ENCODE measurements at places on chromosomes 12 and 14.

DNA sequence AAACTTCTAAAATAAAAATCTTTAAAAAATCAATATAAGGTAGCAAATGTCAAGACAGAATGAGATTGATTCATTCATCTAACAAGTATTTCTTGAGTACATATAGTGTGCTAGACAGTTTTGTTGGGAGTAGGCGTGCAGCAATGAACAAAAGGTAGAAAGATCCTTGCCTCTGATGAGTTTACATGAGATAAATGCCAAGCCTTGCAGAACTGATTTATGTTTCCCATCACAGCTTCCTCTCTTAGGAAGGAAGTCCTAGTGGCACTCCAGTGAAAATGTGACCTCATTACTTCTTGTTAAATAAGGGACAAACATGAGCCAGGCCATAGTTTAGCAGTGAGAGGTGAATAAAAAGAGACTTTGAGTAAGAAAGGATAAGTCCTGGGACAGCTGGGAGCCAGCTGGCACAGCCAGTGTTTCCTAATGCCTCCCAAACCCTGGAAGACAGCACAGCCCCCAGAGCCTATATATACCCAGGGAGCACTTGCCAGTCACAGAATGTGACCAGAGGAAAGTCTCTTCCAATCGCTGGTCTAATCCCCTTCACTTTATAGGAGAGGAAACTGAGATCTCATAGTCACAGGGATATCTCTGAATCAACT, 4.7 kb upstream of the COCH start:
- no peak for DNase-seq

- no peak for DNase-seq
Measured at GRCh38 chr14:85959063-85959462, 429.1 kb downstream of the FLRT2 start.

DNA sequence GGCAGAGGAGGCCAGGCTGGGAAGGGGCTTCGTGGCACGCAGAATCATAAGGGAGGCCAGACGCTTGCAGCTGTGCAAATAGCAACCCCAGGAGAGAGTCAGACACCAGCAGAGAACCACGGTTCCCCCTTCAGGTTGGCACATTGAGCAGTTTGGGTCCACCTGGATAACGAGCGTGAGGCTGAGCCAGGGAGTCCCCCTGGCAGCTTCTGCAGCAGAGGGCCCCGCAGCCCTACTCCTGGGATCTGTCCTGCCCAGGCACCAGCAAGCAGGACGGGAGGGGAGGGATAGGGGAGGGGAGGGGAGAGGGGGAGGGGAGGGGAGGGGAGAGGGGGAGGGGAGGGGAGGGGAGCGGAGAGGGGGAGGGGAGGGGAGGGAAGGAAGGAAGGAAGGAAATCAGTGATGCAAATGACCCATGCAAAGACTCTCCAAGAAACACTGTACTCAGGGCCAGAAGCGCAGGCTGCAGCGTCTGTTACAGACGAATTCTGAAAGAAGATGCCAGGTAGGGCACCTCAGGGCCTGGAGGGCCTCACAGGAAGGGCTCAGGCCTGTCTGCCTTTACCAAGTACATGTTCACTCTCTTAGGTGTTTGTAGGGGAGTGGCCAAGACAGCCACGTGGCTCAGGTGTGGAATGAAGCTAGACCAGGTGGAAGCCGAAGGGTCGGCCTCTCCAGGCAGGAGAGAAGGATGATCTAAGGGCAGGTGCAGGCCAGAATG, 32.3 kb upstream of the MMP17 start:
- DNase-seq, result no peak

DNA sequence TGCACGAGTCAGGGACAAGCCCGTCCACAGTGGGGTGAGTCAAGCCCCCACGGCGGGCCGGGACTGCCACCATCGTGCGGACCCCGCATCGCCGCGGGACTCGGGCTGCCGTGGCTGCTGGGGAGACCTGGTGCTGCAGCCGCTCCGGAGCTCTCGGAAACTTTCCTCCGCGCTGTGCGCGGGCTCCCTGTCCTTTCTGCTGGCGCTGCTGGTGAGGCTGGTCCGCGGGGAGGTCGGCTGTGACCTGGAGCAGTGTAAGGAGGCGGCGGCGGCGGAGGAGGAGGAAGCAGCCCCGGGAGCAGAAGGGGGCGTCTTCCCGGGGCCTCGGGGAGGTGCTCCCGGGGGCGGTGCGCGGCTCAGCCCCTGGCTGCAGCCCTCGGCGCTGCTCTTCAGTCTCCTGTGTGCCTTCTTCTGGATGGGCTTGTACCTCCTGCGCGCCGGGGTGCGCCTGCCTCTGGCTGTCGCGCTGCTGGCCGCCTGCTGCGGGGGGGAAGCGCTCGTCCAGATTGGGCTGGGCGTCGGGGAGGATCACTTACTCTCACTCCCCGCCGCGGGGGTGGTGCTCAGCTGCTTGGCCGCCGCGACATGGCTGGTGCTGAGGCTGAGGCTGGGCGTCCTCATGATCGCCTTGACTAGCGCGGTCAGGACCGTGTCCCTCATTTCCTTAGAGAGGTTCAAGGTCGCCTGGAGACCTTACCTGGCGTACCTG, 1.1 kb downstream of the PDE3A start:
- DNase-seq, result peak; percentile 4

- no peak for DNase-seq
Measured at GRCh38 chr12:92753976-92754885, 51.4 kb downstream of the PLEKHG7 start.

GRCh38 chr12:15662983-15663659, 126.1 kb downstream of the EPS8 start:
- no peak for DNase-seq

DNA sequence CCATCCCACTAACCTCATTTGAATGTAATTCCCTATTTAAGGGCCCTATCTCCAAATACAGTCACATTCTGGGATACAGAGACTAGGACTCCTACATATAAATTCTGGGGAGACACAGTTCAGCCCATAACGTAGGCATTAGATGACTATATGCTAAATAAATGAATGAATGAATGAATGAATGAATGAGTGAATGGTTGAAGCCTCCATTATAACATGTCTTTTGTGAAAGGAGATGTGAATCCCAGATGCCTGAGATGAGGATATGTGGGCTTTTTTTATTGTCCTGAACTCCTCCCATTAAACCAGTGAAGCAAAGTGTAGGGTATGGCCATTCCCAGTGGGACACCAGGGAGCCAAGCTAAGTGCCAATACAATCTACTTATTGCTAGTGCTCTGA, 20.5 kb upstream of the TMEM233 start:
- no peak for DNase-seq

DNA sequence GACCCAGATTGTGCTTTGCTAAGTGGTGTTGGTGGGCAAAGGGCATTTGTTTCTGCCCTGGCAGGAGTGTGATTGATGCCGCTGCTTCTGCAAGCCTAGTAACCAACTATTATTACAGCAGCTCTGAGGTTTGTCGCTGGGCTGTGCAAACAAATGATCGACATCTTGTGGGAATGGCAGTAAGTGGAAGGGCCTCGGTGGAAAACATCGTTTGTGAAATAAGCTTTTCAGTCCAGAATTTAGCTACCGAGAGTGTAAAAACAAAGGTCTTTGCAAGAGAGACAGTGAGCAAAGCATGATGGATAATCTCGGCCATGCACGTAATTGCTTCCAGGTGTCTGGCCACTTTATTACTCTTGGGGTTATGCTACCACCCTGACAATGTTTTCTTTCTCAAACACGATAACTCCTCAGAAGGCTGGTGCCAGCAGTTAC, 397.7 kb upstream of the PRICKLE1 start:
- DNase-seq, result no peak

DNA sequence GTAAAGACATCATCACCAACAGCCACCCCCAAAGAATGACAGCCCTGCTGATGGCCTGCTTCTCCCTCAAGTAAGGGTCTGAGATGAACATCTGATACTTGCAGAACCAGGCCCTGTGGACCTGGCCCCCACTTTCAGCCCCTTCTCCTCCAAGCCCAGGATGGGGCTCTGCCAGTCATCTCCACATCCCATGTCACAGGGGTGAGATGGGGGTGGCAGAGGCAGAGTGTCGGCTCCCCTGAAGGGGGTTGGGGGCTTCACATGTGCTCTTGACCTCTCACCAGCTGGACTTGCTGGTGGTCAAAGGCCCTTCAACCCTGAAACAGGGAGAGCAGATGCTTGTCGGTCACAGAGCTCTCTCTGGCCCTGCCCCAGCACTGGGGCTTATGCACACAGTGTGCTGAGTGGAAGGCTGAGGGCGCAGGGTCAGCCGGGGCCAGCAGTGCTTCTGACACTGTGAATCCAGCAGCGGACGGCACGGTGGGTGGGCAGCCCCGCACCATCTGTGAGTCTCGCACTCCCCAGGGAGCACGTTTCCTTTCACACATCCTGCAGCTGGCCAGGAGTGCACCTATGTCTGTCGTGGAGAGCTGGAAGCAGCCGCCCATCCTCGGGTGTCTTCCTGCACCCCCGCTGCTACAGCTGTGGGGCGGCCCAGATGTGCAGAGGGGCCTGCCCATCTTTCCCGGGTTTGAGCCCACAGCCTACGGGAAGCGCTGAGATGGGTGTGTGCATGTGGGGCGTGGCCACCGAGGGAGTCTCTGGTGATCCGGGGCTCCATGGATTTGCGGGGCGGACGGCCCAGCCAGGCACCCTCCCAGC, 94.3 kb downstream of the ADGRD1 start:
- no peak for DNase-seq

DNA sequence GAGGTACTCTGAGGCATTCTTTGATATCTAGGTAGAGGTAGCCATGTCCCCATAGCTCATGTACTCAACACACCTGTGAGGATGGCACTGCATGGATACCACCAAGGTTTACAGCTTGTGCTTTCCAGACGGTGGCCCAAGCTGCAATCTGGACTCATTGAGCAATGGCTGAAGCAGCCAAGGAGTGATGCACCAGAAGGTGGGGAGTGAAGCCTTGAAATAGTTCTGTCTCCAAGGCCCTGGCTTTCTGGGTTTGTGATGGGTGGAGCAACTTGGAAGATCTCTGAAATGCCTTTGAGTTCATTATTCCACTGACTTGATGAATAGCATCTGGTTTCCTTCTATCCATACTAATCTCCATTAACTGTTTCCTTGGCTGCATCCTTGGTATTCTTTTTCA, 290.0 kb upstream of the NOVA1 start:
- no peak for DNase-seq

DNA sequence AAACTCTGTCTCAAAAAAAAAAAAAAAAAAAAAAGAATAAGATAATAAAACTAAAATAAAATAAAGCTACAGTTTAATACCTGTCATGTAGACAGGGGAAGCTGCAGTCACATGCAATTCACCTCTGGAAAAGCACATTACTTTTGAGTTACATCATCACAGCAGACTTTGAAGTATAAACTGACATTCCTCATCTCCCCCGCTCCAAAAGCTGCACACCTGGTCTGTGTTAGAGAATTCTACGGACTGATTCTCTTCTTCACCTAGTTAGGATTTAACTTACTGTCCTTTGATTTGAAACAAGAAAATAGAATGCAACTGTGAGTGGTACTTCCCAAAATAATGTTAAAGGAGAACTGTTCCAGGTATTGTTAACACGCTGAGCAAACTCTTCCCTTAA, 25.1 kb downstream of the SPPL3 start:
- no peak for DNase-seq

DNA sequence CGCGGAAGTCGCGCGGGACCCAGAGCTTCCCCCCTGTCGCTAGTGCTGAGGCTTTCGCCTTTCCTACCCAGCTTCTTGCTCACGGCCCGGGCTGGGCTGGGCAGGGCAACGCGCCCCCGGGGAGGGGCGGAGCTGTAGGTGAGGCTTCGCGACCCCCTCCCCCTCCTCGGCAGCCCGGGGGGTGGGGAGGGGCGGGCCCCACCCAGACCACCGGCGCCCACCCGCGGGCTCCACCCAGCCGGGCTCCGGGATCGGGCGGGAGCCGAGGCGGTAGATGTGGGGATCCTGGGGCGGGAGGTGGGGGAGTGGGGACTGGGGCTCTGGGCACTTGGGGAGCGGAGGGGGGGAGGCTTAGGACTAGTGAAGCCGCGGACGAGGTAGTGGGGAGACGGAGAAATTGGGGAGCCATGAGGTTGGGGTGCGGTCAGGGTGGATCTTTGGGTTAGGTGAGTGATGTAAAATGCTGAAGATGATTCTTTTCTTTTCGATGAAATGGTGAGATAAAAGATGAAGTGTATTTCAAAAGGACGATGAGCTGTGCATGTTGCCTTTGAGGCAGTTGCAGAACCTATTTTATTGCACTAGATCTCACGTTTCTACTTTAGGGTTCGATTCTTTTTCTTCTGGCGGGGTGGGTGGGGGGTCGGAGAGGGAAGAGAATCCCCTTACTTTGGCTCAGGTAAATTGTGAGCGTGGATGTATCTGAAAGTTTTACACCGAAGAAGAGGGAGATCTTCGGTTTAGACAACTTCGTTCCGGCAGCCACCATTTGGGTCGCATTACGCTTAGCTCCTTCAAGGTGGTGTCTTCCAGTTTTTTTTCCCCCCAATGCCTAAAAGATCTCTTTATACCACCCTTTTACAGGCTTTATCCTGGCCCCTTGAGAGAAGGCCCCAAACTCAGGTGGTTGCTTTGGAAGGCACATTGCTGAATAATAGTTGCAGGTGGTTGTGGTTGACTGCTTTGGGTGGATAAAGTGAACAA, 619 bp downstream of the ERC1 start:
- DNase-seq, result peak; percentile 58

GRCh38 chr12:120261951-120262851, 3.3 kb downstream of the PXN start:
- no peak for DNase-seq

DNA sequence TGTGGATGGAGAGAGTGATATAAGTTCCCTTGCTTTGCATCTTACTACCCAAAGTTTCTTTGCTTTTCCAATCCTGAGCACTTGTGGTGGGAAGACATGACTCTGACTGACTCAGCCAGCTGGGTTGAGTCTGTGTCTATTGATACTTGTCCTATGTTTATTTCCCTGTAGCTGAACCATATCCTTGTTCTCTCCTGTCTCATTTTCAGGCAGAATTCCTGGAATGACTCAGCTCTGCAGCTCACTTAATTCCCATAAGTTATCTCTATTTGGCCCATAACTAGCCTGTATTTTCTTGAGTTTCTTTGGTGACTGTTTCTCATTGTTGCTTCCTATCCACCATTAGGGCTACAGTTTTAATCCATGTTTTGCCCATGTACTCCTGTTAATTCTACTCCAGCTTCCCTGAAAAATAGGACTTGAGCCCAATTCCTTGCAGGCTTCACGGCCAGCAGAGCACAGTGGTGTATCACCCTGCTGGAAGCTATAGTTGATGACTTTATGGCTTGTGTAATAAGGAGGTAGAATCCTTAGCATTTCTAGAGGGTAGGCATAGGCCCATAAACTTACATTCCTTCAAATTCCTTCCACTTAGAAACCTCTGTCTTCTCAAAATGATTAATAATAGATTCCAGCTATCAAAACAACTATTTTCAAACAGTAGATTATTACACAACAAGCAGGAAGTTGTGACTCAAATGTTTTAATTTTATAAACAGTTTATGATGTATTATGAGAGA, 183.1 kb downstream of the TMTC3 start:
- no peak for DNase-seq

DNA sequence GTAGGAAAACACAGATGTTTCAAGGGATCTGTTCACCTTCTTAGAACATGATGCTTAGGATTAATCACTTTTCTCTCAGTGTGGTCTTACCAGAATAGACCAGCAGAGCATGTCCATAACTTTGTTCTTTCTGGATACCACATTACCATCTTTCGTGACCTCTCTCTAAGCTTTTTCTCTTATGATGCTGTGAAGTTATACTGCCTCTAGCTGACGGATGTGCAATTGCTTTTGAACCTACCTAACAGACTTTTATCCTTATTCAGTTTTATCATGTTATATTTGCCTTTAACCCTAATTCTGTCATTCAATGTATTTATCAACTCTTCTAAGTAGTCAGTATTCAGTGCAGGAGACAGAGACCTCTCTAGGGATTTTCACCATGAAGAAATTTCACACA, 246.7 kb downstream of the DACT1 start:
- no peak for DNase-seq

Data from GOT3 (cell line).